ENCODE measurements at places on chromosomes 11 and 22.

GRCh38 chr22:19779685-19780268, 19.2 kb downstream of the TBX1 start:
- DNase-seq: no peak

GRCh38 chr22:45475851-45476514, 26.7 kb upstream of the FBLN1 start:
- no peak for DNase-seq

- DNase-seq: no peak
These were observed 7.2 kb downstream of the WT1 start for GRCh38 chr11:32427935-32428664.

DNA sequence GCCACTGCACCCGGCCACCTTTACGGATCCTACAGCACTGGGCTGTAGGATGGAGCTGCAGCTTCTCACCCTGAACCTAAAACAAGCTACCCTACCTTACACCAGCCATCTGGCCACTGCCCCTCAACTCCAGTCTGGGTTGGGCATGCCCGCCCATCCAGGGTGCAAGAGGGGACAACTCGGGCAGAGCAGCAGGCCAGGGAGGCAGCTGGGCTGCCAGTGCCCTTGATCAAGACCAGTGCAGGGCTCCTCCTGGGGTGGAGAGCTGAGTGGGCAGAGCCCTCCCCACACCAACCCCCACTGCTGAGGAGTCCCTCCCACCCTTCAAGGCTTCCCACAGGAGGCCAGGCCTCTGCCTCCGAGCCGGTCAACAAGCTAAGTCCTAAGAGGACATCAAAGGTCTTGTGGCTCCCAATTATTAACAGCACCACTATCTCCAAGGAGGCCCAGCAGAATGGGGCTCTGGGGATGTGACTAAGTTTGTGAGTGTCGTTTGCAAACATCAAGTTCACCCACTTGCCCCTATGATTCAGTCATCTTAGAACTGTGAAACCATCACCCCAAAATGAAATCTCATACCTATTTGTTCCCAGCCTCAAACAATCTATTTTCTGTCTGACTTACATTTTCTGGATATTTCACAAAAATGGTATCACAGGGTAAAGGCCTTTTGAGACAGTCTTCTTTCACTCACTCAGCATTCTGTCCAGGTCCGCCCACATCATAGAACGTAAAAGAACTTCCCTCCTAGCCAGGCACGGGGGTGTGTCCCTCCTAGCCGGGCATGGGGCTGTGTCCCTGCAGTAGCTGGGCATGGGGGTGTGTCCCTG, 11.0 kb downstream of the GATD1 start:
- DNase-seq: no peak

DNA sequence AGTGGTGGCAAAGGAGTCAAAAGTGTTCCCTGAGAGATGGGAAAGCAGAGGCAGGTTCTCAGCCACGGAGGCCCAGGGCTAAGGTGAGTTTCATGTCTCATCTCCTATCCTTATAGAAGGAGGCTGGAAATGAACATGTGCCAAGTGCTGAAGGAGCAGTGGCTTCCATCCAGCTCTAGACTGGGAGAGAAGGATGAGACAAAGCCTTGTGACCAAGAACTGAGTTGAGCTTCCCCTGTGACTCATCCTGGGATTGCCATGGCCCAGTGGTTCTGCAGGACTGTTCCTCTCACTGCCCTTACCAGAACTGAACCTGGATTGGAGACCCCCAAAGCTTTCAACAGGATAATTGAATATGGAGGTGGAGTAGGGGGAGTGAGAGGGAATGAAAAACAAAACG, 16.7 kb upstream of the OR9Q1 start:
- no peak for DNase-seq

GRCh38 chr11:2687223-2687530, 12.6 kb downstream of the KCNQ1OT1 start:
- no peak for DNase-seq

DNA sequence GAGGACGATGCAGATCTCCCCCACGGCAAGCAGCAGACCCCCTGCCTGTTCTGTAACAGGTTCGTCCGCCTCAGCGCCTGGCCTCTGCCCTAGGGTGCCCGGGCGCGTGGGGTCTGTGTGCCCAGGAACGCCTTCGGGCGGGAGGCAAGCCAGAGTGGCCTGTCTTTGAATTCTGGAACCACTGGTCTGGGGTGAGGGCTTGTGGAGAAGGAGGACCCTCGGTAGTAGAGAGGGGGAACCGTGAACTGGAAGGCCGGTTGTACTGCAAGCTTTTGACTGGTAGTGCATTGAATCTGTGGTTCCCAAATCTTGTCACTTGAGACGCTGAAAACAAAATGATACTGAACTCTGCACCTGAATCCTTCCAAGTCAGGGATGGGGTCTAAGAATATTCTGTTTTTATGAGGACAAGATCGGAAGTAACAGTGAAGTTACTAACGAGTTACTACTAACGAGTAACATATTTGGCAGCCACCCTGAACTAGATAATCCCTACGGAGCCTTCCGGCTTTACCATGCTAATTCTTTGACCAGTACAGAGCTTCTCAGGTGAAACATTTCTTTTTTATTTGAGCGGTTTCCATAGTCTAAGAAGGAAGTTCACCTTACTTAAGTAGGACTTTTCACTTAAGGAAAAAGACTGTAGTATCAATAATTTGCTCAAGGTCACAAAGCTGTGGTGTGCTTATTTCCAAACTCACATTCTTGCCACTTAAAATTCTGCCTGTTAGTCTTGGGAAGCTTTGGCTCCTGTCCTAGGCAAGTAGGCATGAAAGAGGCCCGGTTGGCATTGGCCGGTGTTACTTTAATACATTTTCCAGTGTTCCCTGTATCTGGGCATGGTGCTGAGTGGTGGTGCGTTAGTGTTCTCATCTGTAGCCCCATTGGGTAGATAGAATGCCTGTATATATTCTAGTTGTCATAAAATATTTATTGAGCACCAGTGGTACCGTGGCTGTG, 860 bp downstream of the PRMT3 start:
- DNase-seq: peak; percentile 5

DNA sequence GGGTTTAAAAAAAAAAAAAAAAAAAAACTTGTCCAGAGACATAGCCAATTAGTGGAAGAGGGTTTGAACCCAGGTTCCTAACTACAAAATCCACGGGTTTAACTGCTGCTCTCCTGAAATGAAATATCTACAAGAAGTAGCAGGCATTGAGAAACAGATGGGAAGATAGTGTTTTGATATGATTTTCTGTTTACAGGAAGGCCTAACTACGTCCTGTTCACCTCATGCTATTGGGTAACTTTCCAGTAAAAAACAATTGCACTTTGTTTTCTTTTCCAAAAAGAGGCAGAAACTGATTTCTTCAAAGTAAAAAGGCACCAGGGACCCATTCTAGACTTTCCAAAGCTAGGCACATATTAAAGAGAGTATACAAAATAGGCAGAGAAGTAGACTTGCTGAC, 5.9 kb upstream of the C11orf91 start:
- no peak for DNase-seq

DNA sequence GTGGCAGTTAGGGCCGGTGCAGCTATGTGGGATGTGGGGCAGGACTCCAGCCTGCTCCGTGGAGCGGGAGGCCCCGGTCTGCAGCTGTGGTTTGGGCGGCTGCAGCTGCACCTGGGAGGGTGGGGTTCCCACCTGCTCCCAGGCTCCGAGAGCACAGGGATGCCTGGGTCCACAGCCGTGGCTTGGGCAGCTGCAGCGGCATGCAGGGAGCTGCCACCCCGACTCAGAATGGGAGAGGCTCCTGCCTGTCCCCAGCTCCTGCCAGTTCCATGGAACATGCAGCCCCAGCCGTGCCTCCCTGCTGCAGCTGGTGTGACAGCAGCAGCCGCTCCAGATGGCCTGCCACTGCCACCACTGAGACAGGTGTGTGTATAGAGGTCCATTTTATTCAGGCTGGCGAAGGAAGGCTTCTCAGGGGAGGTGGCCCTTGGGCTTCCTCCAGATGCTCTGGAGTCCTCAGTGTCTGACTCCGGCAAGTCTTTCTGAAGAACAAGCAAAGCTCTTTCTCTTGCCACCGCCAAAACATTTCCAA, 21.8 kb upstream of the UPK3A start:
- peak; percentile 44 for DNase-seq

DNA sequence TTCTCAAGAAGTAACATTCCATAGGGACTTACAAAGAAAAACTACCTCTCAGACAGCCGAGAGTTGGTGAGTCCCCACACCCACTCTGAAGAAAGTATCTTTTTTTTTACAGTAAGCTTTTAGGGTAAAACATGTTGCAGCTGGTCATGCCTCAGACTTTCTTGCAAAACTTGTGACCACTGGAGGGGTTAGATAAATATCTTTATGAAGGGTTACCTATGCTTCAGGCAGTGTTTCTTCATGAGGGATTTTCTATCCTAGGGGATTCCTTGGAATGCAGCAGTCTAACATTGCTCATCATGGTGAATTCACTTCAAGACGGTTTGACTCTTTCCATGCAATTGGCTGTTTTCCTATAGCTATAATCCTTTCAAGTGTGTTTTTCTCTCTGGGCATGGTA, 20.8 kb upstream of the SNX19 start:
- DNase-seq: no peak

DNA sequence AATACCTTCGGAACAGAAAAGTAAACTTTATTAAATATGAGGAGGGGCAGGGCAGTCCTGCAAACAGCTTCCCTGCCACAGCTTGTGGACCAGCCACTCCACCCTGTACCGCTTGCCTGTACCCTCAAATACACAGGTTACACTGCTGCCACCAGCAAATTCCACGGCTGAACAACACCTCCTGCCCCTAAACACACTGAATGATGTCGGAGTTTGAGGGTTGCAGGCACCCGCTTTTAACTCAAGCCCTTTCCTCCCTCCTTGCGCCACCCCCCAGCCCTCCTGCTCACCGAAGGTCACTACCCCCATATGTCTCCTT, 4.0 kb downstream of the VSIG2 start:
- no peak for DNase-seq

DNA sequence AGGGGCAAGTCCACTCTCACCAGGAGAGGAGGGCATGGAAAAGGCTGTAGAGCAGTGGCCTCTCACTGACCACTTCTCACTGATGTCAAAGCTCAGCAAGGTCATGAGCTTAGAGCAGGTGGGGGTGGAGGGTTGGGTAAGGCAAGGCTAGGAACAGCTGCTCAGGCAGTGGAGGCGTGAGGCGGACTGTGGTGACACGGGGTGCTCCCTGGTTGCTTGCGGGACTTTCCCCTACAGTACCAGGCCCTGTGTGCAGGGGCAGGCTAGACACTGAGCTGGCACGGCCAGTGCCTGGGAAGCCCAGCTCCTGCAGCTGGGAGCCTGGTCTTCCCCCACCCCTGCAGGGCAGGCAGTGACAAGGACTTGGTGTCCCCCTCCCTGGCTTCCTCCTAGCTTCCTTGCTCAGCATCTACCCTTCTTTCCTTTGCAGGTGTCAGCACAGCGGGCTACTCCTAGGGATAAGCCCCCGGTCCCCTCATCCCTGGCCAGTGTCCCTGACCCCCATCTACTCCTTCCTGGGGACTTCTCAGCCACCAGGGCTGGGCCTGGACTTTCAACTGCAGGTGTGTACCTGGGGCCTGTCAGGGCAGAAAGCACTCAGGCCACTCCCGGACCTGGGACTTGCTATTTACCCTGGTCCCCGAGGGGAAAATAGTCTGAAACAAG, 45.6 kb downstream of the PISD start:
- DNase-seq: no peak

GRCh38 chr11:65352783-65353182, 1.8 kb upstream of the TIGD3 start:
- peak; percentile 6 for DNase-seq

GRCh38 chr11:18669711-18670110, 28.9 kb upstream of the TMEM86A start:
- no peak for DNase-seq

DNA sequence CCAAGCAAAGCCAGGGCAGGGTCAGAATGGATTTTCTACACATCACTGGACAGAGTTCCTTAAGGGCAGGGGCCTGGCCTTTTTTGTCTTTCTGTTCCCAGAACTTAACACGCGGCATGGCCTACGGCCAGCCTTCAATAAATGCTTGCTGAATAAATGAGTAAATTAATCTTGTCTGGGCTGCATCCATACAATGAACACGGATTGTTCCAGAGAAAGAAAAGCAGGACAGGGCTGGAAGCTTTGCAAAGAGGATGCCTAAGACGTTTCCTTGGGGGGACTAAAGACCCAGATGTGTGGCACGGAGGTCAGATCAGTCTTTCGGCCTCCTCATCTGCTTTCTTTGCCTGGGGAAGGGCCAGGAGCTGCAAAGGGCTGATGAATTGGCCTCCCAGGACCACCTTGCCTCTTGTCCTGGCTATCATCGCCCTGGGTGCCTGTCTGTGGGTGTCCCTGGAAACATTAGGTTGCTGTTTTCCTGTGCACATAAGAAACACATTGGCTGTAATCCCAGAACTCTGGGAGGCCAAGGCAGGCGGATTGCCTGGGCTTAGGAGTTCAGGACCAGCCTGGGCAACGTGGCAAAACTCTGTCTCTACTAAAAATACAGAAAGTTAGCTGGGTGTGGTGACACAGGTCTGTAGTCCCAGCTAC, 20.8 kb upstream of the RFPL3 start:
- DNase-seq: no peak

- no peak for DNase-seq
These were observed 21.8 kb upstream of the CD5 start for GRCh38 chr11:61080526-61080925.

DNA sequence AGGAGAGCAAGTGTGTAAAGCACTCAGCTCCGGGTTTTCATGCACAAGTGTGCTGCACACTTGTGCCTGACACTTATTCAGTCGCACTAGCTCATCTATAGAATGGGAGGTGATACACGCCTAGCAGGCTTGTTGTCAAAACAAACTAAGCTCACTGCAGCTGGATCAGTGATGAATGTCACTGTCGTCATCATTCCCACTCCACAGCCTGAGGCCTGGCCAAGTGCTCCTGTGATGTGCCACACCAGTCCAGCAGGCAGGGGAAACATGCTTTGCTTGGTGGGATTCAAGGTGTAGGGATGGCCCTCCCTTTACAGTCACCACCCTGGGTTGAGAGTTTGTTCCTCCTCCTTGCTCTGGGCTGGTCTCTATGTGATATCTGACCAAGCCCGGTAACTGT, 6.8 kb downstream of the MPST start:
- no peak for DNase-seq

Measured in NCI-H1694 treated with DMSO at 0.1 percent for 48 hours (cell line).